Dorsolateral prefrontal cortex (tissue), 122 donors: ENCODE measurements at places on chromosomes 7 and 10.

- no peak for DNase-seq
These were observed 1.2 kb downstream of the FAM180A start for GRCh38 chr7:135747366-135747765.

GRCh38 chr10:112261281-112261822 is 21.8 kb upstream of the TECTB start:
- DNase-seq: no peak

GRCh38 chr10:130403153-130404075 is 267.2 kb downstream of the GLRX3 start:
- DNase-seq: no peak

- no peak for DNase-seq
These were observed 145.5 kb downstream of the KLF6 start for GRCh38 chr10:3639546-3639945.

GRCh38 chr7:20906801-20907453 is 120.2 kb upstream of the SP8 start:
- no peak for DNase-seq

GRCh38 chr10:124386186-124387077 is 32.3 kb downstream of the OAT start:
- DNase-seq: peak; percentile 26

DNA sequence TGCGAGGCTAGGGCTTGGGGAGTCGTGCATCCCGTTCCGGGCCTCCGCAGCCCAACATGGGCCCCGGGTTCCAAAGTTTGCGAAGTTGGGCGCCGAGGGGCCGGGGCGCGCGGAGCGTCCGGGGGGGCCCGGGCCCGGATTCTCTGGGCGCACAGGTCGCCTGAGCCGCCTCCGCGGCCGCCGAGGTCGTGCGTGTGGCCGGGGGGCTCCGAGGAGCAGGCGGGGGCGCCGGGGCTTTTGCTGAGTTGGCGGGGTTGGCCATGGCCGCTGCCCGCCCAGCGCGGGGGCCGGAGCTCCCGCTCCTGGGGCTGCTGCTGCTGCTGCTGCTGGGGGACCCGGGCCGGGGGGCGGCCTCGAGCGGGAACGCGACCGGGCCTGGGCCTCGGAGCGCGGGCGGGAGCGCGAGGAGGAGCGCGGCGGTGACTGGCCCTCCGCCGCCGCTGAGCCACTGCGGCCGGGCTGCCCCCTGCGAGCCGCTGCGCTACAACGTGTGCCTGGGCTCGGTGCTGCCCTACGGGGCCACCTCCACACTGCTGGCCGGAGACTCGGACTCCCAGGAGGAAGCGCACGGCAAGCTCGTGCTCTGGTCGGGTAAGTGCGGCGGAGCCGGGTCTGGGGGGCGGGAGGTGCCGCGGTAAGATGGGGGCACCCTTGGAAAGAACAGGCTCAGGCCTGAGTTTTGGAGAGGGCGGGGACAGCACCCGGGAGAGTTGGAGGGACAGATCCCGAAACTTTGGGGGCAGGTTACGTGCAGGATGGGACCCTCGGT is 643 bp downstream of the SMO start:
- no peak for DNase-seq

GRCh38 chr7:80565554-80565953 is 53.7 kb upstream of the GNAT3 start:
- DNase-seq: no peak

- no peak for DNase-seq
These were observed 407.5 kb upstream of the AUTS2 start for GRCh38 chr7:69190763-69191162.

GRCh38 chr10:50508315-50509051 is 115.3 kb downstream of the SGMS1 start:
- no peak for DNase-seq

GRCh38 chr7:155491812-155492211 is 33.9 kb downstream of the EN2 start:
- DNase-seq: no peak

DNA sequence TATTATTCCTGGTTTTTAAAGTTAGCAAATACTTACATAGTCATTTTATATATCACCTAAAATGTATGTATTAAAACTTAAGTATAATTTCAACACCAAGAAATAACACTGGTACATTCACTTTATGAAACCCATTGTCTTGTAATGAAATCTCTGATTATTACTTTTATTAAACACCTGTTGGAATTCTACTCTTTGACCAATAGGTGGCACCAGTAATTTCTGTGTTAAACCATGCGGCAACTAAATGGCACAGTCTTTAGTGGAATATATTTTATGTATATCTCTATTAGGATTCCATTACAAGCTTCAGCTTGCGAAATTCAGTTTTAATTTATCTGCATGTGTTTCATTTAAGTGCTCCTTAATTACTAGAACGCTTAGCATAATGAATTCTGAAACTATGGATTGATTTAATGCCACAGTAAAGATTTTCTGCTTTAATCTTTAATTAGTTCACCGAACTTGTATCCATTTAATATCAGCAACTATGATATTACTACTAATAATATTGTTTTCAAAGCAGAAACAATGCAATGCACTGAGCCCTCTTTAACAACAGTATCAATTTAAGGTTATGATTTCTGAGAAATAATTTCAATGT is 181.3 kb downstream of the MAGI2 start:
- DNase-seq: no peak
